ENCODE measurements at places on chromosomes 13 and 19. TPM values are rescaled to one million over a fixed set of nuclear protein-coding genes. Genes with fewer than 3 reads are reported as not detected.

GRCh38 chr13:75705395-75705794, 69.3 kb downstream of the LMO7 start:
- no peak overlapping the region for H3K27ac ChIP-seq
- DNase-seq, result no peak
- no peaks in the 10 kb centered on the region for H3K36me3 ChIP-seq
- H3K4me1 ChIP-seq, result no peaks in the 10 kb centered on the region
- H3K4me3 ChIP-seq, result no peak overlapping the region

DNA sequence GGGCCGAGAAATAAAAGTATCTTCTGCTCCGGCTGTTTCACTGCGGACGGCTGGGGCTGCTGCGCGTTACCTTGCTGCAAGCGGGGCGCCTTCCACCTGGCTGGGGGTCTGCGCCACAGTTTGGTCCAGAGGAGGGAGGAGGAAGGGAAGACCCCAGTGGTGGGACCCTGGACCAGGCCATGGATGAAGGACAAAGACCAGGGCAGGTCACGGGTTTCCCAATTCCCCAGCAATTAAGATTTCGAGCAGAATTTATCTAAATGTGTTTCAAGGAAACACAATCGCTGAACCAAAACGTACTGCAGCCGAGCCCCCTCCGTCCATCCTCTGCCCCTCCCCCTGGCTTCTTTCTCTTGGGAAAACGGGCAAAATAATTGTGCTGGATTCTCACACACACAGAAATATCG, 2.9 kb downstream of the SOX1 start:
- H3K4me1 ChIP-seq, result no peaks in the 10 kb centered on the region
- H3K4me3 ChIP-seq, result no peak overlapping the region
- no peak for DNase-seq
- peaks cover 88% of the 10 kb centered on the region for H3K27me3 ChIP-seq

- H3K36me3 ChIP-seq, result no peaks in the 10 kb centered on the region
- H3K4me3 ChIP-seq, result no peak overlapping the region
- H3K4me1 ChIP-seq, result no peaks in the 10 kb centered on the region
- no peak overlapping the region for H3K27ac ChIP-seq
- H3K27me3 ChIP-seq, result no peaks in the 10 kb centered on the region
- no peak for DNase-seq
Measured at GRCh38 chr19:51586799-51587198, 15.7 kb downstream of the ZNF175 start.

C19orf33 gene
- total RNA-seq, result not detected

DNA sequence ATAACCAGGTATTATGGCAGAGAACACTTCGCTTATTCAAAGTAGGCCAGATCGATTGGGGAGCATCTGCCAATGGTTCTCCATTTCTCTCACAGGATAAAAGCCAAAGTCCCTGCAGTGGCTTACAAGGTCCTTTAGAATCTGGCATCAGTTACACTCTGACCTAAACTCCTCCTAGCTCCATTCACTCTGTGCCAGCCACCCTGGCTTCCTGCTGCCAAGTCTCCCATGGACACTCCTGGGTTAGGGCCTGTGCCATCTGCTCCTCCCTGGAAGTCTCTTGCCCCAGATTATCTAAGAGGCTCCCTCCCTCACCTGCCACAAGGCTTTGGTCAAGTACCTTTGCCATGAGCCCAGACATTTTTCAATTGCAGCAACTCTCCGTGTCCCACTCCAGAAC, 649.2 kb downstream of the DACH1 start:
- H3K27ac ChIP-seq, result no peak overlapping the region
- H3K4me1 ChIP-seq, result no peaks in the 10 kb centered on the region
- DNase-seq, result no peak
- no peaks in the 10 kb centered on the region for H3K27me3 ChIP-seq

STOML3 gene
- total RNA-seq, result not detected

PSG11 gene
- total RNA-seq, result not detected

OR7C1 gene
- total RNA-seq, result 2.1 TPM

DNA sequence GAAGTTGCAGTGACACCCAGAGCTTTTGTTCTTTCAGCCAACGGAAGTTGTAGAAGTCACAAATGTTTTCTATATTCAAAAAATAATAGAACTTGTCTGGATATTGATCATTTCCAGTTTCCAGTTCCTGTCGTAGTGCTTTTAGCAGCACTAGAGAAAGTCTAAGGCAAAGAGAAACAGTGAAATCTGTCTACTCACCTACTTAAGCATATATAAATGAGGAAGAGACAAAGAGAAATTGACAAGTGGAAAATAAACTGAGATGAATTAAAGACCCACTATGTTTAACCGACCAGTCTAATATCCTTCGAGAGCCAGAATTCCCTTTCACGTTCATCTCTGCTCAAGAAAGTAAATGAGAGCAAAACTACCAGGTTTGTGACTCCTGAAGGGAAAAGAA, 36.7 kb downstream of the DACH1 start:
- no peaks in the 10 kb centered on the region for H3K4me1 ChIP-seq
- no peak for DNase-seq
- H3K27ac ChIP-seq, result no peak overlapping the region

ZNF230 gene
- 3.9 TPM for total RNA-seq

FFAR1 gene
- not detected for total RNA-seq

GSX1 gene
- not detected for total RNA-seq

DNA sequence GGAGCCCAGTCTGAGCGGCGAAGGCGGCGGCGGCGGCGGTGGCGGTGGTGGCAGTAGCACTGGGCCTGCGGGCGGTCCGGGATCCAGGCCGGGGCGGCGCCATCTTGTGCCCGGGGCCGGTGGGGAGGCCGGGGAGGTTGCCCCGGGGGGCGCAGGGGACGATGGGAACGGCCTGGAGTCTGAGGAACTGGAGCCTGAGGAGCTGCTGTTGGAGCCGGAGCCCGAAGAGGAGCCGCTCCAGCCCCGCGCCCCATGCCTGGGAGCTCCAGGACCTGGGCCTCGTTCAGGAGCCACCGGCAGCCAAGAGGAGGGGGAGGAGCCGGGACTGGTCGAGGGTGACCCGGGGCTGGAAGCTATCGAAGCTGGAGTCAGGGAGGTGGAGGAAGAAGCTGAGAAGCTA, 11.6 kb downstream of the ZNF28 start:
- no peaks in the 10 kb centered on the region for H3K27me3 ChIP-seq
- DNase-seq, result no peak
- H3K36me3 ChIP-seq, result no peaks in the 10 kb centered on the region
- no peak overlapping the region for H3K4me3 ChIP-seq

DNA sequence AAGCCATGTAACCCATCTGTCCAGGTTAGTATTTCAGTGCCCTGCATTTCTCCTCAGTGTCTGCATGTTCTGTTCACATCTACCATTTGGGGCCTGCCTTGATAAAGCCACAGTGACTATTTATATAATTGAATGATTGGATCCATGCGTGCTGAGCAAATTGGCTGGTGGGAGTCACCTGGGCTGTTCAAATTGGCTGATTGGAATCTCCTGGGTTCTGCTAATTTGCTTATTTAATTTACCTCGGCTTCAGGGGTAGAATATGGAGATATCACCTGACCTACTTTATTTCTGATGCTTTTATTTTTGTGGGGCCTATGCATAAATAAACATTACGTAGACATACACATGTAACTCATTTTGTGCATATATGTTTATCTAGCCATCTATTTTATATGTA, 167.7 kb downstream of the ZNF486 start:
- no peak overlapping the region for H3K4me3 ChIP-seq
- H3K36me3 ChIP-seq, result no peaks in the 10 kb centered on the region
- H3K27ac ChIP-seq, result no peak overlapping the region
- no peak for DNase-seq

DNA sequence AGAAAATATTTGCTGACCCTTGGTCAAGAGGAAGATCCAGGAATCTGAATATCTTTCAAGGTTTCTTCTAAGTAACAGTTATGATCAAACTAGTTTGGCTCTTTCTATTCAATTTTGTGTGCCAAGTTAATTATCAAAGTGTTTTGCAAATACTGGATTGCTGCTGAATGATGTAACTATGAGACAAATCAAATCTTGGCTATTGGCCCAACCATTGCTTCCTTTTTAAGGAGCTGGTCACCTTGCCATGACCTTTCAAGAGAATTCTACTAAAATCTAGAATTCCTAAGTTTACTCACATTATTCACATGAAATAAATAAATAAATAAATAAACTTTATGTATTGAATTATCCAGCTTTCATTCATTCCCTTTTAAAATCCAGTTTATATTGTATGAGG, 371.8 kb downstream of the SLITRK6 start:
- H3K27me3 ChIP-seq, result no peaks in the 10 kb centered on the region
- H3K4me1 ChIP-seq, result no peaks in the 10 kb centered on the region
- DNase-seq, result no peak

DNA sequence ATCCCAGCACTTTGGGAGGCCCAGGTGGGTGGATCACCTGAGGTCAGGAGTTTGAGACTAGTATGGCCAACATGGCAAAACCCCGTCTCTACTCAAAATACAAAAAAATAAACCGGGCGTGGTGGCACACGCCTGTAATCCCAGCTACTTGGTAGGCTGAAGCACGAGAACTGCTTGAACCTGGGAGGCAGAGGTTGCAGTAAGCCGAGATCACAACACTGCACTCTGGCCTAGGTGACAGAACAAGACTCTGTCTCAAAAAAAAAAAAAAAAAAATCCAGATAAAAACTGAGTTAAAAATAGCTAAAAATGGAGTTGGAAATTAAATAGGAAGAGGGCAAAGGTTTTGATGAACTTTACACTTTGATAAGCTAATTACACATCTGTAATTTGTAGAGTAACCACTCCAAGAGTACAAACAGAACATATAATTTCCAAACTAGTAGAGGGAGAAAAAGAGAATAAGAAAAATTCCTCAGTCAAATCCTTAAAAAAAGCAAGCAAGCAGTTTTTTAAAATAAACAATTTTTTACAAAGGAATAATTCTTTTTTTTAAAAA, 10.3 kb downstream of the TGDS start:
- H3K36me3 ChIP-seq, result no peaks in the 10 kb centered on the region
- H3K4me3 ChIP-seq, result no peak overlapping the region
- DNase-seq, result no peak

- no peaks in the 10 kb centered on the region for H3K27me3 ChIP-seq
- H3K4me1 ChIP-seq, result no peaks in the 10 kb centered on the region
- no peak overlapping the region for H3K27ac ChIP-seq
- DNase-seq, result no peak
- no peaks in the 10 kb centered on the region for H3K36me3 ChIP-seq
- H3K4me3 ChIP-seq, result no peak overlapping the region
Measured at GRCh38 chr13:104954210-104954609, 1581.3 kb downstream of the EFNB2 start.

GRCh38 chr13:43567608-43568007, 219.2 kb downstream of the ENOX1 start:
- H3K27me3 ChIP-seq, result no peaks in the 10 kb centered on the region
- H3K4me3 ChIP-seq, result no peak overlapping the region
- peaks cover 13% of the 10 kb centered on the region for H3K4me1 ChIP-seq
- no peak for DNase-seq
- H3K27ac ChIP-seq, result no peak overlapping the region
- H3K36me3 ChIP-seq, result no peaks in the 10 kb centered on the region

C19orf81 gene
- 5.5 TPM for total RNA-seq

ZNF135 gene
- 4.0 TPM for total RNA-seq

DNA sequence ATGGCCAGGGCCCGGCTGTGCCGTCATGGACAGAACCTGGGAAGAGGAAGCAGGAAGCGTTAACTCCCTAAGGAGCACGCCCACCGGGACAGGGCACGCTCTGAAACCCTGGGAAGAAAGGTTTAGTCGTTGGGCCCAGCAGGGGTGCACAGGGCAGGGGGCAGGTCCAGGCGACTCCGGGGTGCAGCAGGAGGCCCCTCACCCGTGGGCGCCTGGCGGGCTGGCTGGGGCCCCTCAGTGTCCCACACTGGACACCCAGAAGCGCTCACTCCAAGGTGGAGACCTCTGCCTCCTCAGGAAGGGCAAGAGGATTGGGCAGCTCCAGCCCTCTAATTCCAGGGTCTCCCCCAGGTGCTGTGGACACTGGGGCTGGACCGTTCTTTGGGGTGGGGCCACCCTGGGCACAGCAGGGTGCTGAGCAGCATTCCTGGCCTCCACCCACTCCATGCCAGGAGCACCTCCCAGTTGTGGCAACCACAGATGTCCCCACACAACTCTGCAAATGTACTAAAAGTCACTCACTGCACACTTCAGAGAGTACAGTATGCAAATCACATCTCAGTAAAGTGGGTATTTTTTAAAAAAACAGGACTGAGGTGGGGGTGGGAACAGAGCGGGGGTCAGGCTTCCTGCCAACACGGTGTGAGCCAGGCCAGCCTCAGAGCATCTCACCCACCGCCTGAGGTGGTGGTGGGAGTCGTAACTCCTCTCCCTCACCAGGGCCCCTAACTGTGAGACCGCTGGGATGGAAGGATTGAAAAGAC, 35.2 kb downstream of the PIP5K1C start:
- DNase-seq, result no peak
- no peaks in the 10 kb centered on the region for H3K36me3 ChIP-seq
- peaks cover 16% of the 10 kb centered on the region for H3K4me1 ChIP-seq
- H3K27ac ChIP-seq, result no peak overlapping the region
- no peak overlapping the region for H3K4me3 ChIP-seq

MYO1F gene
- total RNA-seq, result 20.1 TPM

DNA sequence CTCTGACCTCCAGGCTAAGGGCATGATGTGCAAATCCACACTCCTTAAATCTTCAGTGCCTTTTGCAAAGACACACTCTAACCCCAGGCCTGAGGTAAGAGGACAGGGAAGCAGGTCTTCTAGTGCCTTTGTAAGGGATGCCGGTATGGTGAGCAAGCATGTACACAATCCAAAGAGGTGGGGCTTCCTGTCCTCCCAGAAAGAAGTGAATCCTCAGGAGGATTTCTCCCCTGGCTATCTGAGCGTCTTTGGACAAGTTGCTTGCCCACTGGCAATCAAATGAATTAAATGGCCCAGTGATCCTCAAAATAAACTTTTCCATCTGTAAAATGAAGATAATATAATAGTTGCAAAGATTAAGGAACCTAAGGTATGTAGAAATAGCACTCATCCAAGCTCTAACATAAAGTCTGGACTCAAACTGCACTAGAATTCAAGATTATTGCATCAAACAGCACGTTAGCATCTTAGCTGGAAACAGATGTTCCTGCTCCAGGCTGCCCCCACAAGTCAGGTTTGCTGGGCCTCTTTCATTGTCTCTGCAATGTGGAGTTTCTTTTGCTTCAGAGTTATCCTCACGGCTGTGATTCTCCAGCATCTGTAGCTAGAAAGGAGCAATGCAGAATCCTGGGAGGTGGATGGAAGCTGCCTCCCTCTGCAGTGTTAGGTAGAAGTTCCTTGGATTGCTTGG, 249.6 kb downstream of the TSHZ3 start:
- no peaks in the 10 kb centered on the region for H3K36me3 ChIP-seq
- no peaks in the 10 kb centered on the region for H3K27me3 ChIP-seq
- no peak overlapping the region for H3K4me3 ChIP-seq
- no peak overlapping the region for H3K27ac ChIP-seq

SYNE4 gene
- not detected for total RNA-seq

- H3K27ac ChIP-seq, result no peak overlapping the region
- no peaks in the 10 kb centered on the region for H3K27me3 ChIP-seq
- no peaks in the 10 kb centered on the region for H3K36me3 ChIP-seq
- H3K4me3 ChIP-seq, result no peak overlapping the region
Measured at GRCh38 chr19:33333151-33333550, 30.8 kb upstream of the CEBPA start.

GADD45GIP1 gene
- 62.5 TPM for total RNA-seq

GRCh38 chr13:30881191-30881651, 24.9 kb upstream of the MEDAG start:
- DNase-seq, result no peak
- peaks cover 28% of the 10 kb centered on the region for H3K4me1 ChIP-seq
- H3K27me3 ChIP-seq, result no peaks in the 10 kb centered on the region
- no peak overlapping the region for H3K4me3 ChIP-seq
- no peaks in the 10 kb centered on the region for H3K36me3 ChIP-seq

PNMA8C gene
- 2.7 TPM for total RNA-seq

ELSPBP1 gene
- not detected for total RNA-seq

CEACAM20 gene
- not detected for total RNA-seq
